ENCODE measurements at places on chromosomes 1 and 21.

- H3K36me3 ChIP-seq: no peaks in the 10 kb centered on the region
- H3K27me3 ChIP-seq: no peaks in the 10 kb centered on the region
- no peak overlapping the region for H3K27ac ChIP-seq
- H3K4me3 ChIP-seq: no peak overlapping the region
These were observed 159.6 kb downstream of the NFIA start for GRCh38 chr1:61241973-61242381.

DNA sequence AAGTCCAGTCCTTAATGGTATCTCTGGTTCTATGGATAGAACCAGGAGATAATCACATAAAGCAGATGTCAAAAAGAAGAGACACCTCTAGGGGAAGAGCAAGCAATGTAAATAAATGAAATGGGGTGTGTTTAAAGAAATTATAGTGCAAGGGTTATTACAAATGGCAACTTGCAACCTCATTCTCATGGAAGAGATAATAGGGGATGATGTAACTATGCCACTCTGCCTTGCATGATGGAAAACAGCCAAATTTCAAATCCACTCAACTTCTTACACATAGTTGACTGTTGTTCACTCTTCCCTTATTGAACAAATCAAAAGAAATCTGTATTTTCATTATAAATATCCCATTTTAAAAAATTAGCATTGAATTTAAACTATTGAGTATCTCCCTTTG lies 274.0 kb upstream of the TMPRSS15 start:
- no peak for DNase-seq
- H3K4me1 ChIP-seq: no peaks in the 10 kb centered on the region

GRCh38 chr1:91476533-91477217 lies 24.0 kb upstream of the CDC7 start:
- H3K4me3 ChIP-seq: no peak overlapping the region
- H3K27me3 ChIP-seq: no peaks in the 10 kb centered on the region
- H3K36me3 ChIP-seq: no peaks in the 10 kb centered on the region
- H3K27ac ChIP-seq: no peak overlapping the region

GRCh38 chr1:109427171-109427467 lies 871 bp upstream of the PSMA5 start:
- peak overlapping the region; percentile 82 for H3K4me3 ChIP-seq
- H3K36me3 ChIP-seq: peaks cover under 1% of the 10 kb centered on the region
- peaks cover 22% of the 10 kb centered on the region for H3K4me1 ChIP-seq
- H3K27ac ChIP-seq: peak overlapping the region; percentile 91

DNA sequence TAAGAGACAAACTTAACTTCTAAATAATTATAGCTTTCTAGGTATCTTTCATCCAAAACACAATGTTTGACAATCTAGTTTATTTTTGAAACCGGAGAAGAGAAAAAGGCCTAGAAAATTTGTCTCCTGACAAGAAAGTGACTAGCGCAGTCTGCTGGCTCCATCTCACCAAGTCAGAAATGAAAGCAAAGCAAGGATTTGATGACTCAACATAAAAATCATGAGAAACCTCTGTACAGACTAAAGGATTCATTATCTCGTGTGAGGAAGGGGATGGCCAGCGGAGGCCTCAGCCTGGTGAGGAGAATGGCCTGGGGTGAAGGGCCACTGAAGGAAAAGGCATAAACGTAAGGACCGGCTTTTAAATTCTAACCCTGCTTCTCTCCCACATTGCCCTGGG lies 20.0 kb upstream of the TSNAX start:
- no peak overlapping the region for H3K27ac ChIP-seq
- no peaks in the 10 kb centered on the region for H3K36me3 ChIP-seq
- no peaks in the 10 kb centered on the region for H3K27me3 ChIP-seq
- no peak overlapping the region for H3K4me3 ChIP-seq

GRCh38 chr1:17603091-17603841 lies 63.8 kb downstream of the ARHGEF10L start:
- no peaks in the 10 kb centered on the region for H3K27me3 ChIP-seq
- H3K4me3 ChIP-seq: no peak overlapping the region
- peaks cover 3% of the 10 kb centered on the region for H3K4me1 ChIP-seq
- no peak overlapping the region for H3K27ac ChIP-seq

DNA sequence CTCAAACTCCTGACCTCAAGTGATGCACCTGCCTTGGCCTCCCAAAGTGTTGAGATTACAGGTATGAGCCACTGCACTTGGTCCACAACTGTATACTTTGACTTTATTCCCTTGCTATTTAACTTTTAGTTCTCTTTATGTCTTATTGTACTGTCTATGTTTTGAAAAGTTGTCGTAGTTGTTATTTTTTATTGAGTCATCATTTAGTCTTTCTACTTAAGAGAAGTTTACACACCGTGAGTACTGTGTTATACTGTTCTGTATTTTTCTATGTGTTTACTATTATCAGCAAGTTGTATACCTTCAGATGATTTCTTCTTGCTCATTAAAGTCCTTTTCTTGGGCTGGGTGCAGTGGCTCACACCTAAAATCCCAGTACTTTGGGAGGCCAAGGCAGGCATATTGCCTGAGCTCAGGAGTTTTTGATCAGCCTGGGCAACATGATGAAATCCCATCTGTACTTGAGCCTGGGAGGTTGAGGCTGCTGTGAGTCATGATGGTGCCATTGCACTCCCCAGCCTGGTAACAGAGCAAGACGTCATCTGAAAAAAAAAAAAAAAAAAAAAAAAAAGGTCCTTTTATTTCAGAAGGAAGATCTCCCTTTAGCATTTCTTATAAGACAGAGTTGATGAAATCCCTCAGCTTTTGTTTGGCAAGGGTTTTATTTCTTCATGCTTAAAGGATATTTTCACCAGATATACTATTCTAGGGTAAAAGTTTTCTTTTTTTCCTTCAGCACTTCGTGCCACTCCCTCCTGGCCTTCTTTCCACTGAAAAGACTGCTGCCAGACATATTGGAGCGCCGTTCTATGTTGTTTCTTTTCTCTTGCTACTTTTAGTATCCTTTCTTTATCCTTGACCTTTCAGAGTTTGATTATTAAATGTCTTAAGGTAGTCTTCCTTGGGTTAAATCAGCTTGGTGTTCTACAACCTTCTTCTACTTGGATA lies 47.6 kb downstream of the TNFSF18 start:
- H3K36me3 ChIP-seq: no peaks in the 10 kb centered on the region
- no peak for DNase-seq
- no peaks in the 10 kb centered on the region for H3K4me1 ChIP-seq
- H3K27ac ChIP-seq: no peak overlapping the region
- H3K4me3 ChIP-seq: no peak overlapping the region
- no peaks in the 10 kb centered on the region for H3K27me3 ChIP-seq

DNA sequence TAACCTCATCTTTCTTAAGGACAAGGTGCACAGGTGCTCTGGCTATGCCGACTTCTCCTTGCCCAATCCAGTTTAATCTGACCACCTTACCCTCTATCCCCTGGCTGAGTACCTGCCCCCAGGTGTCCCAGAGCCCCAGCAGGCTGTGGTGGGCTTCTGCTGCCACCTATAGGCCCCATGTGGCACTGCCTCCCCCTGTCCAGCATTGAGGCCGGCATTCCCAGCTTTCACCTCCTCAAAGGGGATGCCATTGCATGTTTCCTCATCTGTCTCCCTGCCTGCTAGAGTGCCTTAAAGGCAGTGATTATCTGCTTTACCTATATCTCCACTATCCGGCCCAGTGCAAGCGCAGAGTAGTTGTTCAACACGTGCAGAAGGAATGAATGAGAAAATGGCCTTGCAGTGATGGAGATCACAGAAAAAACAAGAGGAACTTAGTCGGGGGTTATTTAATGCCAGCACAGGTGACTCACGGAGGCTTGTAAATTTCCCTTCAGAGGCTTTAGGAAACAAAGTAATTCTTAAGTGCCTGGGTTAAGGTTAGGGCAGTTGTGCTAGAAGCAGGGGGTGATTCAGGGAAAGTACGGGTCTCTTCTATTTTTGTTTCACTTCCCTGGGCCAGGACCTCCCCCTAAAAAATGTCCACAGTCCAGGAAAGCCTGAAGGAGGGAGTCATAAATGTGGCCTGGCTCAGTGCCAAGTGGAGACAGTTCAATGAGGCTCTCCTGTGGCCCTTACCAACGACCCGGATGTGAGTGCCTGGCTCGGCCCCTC lies 131.8 kb upstream of the NGF start:
- no peaks in the 10 kb centered on the region for H3K27me3 ChIP-seq
- H3K4me3 ChIP-seq: no peak overlapping the region
- H3K36me3 ChIP-seq: no peaks in the 10 kb centered on the region

GRCh38 chr1:16927711-16928485 lies 6.2 kb downstream of the CROCC start:
- H3K27ac ChIP-seq: no peak overlapping the region
- no peak for DNase-seq
- H3K4me1 ChIP-seq: no peaks in the 10 kb centered on the region
- no peaks in the 10 kb centered on the region for H3K27me3 ChIP-seq

GRCh38 chr1:62144238-62144831 lies 50.3 kb upstream of the L1TD1 start:
- H3K36me3 ChIP-seq: no peaks in the 10 kb centered on the region
- no peaks in the 10 kb centered on the region for H3K27me3 ChIP-seq
- DNase-seq: no peak
- no peak overlapping the region for H3K4me3 ChIP-seq
- H3K4me1 ChIP-seq: no peaks in the 10 kb centered on the region

DNA sequence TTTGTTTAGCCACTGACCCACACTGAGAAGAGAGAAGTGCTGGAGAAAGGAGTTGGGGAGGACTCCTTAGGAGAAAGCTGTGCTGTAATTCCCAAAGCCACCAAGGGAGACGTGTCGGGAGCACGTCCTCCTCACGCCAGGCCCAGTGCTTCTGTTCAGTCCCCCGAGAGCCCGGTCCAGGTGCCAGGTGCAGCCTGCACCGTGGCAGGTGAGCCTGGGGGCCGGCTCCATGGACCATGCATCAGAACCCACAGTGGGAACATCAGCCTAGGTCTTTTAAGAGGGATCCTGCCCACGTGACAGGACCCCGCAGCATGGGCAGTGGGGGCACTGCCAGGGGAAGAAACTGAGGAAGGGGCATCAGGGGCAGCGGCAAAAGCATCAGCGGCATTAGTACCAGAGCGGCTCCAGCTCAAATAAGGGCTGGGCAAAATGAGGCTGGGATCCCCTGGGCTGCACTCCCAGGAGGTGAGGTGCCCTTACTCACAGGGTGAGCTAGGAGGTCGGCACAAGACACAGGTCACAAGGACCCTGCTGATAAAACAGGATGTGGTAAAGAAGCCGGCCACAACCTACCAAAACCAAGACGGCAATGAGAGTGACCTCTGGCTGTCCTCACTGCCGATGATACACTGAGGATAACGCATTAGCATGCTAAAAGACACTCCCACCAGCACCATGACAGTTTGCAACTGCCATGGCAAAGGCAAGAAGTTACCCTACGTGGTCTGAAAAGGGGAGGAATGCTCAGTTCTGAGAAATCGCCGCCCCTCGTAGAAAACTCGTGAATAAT lies 24.6 kb upstream of the PRDM15 start:
- no peaks in the 10 kb centered on the region for H3K27me3 ChIP-seq
- no peak for DNase-seq
- no peak overlapping the region for H3K27ac ChIP-seq

DNA sequence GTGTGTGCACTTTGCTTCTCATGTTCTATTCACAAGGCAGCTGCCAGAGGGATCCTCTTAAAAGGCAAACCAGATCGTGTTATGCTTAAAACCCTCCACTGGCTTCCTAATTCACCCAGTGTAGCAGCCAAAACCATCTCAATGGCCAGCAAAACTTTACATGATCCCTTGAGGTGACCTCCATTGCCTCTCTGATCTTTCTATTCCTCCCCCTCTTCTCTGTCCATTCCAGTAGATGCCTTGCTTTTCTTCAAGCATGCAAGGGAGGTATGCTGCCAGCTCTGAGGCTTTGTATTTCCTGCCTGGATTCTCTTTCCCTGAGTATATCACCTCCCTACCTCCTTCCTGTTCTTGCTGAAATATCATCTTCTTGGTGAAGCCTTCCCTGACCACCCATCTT lies 93.2 kb upstream of the KCNK2 start:
- no peaks in the 10 kb centered on the region for H3K4me1 ChIP-seq
- no peaks in the 10 kb centered on the region for H3K36me3 ChIP-seq
- no peak for DNase-seq

DNA sequence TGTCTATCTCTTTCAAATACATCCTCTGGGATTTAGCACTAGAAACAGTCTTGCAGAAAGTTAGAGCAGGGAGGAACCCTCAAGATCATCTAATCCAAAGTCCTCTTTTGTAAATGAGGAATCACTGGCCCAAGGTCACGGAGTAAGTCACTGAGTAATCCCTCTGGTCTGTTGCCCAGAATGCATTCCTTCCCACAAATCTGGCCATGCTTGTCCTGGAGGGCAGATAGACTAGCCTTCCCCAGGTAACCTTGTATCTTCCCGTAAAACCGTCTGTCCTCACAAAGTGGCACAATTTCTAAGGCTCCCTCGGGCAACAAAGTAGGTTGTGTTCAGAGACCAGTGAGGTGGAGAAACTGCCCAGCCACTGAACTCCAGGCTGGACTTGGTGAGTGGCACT lies 46.2 kb downstream of the DDR2 start:
- H3K36me3 ChIP-seq: no peaks in the 10 kb centered on the region
- H3K4me3 ChIP-seq: no peak overlapping the region
- H3K27me3 ChIP-seq: no peaks in the 10 kb centered on the region
- H3K27ac ChIP-seq: no peak overlapping the region
- no peak for DNase-seq

GRCh38 chr1:233791721-233792120 lies 112.8 kb upstream of the SLC35F3 start:
- H3K27ac ChIP-seq: no peak overlapping the region
- H3K4me3 ChIP-seq: no peak overlapping the region
- H3K27me3 ChIP-seq: no peaks in the 10 kb centered on the region
- no peaks in the 10 kb centered on the region for H3K4me1 ChIP-seq
- no peak for DNase-seq

DNA sequence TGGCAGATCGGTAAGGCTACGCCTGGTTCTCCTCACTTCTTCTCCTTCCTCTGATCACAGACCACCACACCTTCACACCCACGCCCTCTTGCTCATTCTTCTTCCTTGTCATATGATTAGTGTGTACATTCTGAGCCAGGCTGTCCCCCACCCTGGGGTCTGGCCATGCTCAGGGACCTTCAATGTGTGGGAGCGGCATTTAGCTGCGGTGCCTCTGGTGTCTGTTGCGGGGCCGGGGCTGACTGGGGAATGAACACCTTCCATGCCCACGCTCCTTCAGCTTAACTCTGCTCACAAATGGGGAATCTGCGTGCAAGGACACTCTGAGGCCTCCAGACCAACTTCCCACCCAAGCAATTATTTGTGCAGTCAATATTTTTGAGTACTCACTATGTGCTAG lies 29.4 kb downstream of the QSOX1 start:
- H3K27me3 ChIP-seq: no peaks in the 10 kb centered on the region
- H3K4me3 ChIP-seq: no peak overlapping the region
- H3K27ac ChIP-seq: no peak overlapping the region
- no peaks in the 10 kb centered on the region for H3K4me1 ChIP-seq
- H3K36me3 ChIP-seq: peaks cover 89% of the 10 kb centered on the region

GRCh38 chr1:167789501-167789900 lies 67.7 kb downstream of the MPZL1 start:
- DNase-seq: no peak
- no peaks in the 10 kb centered on the region for H3K27me3 ChIP-seq
- peaks cover 45% of the 10 kb centered on the region for H3K36me3 ChIP-seq
- peaks cover 14% of the 10 kb centered on the region for H3K4me1 ChIP-seq
- H3K27ac ChIP-seq: no peak overlapping the region

- H3K27me3 ChIP-seq: no peaks in the 10 kb centered on the region
- no peaks in the 10 kb centered on the region for H3K4me1 ChIP-seq
- no peak overlapping the region for H3K4me3 ChIP-seq
- no peak overlapping the region for H3K27ac ChIP-seq
- no peaks in the 10 kb centered on the region for H3K36me3 ChIP-seq
These were observed 101.0 kb downstream of the SPATA46 start for GRCh38 chr1:162275622-162276175.

- no peak overlapping the region for H3K4me3 ChIP-seq
- no peak for DNase-seq
- no peaks in the 10 kb centered on the region for H3K27me3 ChIP-seq
- no peak overlapping the region for H3K27ac ChIP-seq
- no peaks in the 10 kb centered on the region for H3K36me3 ChIP-seq
- H3K4me1 ChIP-seq: no peaks in the 10 kb centered on the region
These were observed 119.6 kb downstream of the IER5 start for GRCh38 chr1:181208083-181208482.
